ENCODE measurements at places on chromosomes 5 and 9. TPM values are rescaled to one million over a fixed set of nuclear protein-coding genes. Genes with fewer than 3 reads are reported as not detected.

PCDHGA7 gene
- total RNA-seq, result 6.3 TPM

DNA sequence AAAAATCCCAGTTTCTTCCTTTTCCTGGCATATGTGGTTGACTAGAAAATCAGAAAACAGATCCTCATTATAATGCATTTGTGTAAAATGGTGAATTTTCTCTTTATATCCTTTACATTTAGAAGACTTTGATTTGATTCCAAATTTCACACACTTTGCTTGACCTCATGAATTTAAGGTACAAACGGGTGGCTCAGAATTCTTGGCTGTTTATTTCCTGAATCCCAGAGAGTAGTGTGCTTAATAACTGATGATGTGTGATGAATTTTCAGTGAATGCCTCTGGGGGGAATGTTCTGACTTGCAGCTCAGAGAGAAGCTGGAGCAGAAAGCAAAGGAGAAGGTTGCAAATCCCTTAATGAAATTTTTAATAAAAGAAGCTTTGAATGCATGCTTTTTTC lies 126.8 kb downstream of the SPATA31D1 start:
- no peak for DNase-seq

DNA sequence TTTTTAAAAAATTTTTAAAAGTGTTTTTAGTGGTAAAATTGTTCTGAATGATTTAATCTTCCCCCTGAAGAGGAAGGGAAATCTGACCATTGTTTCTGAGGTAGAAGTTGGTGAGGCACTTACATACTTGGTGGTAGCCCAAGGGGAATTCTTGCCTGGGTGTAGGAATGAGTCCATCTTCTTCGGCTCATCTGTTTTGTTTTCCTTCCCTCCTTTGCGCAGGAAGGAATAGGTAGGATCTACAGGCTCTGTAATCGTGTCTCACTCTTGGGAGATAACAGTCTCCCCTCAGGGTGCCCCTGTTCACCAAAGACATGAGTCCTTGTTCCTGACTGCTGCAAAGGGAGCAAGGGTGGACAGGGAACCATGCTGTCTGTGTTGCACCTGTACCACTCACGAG lies 138.1 kb downstream of the HSPA4 start:
- DNase-seq, result no peak

NR2F1-AS1 gene
- total RNA-seq, result 16.7 TPM

DNA sequence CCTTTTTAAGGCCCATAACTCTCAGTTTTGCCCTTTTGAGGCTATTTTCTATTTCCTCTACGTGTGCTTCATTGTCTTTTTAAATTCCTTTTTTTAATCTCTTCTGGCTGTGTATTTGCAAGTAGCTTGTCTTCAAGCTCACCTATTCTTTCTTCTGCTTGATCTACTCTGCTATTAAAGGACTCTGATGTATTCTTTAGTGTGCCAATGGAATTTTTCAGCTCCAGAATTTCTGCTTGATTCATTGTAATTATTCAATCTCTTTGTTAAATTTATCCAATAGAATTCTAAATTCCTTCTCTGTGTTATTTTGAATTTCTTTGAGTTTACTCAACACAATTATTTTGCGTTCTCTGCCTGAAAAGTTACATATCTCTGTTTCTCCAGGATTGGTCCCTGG lies 178.7 kb downstream of the FAM170A start:
- DNase-seq, result no peak

Data from tongue (tissue), 3 donors.